Stimulated activated CD4-positive, alpha-beta T cell treated with anti-CD3 and anti-CD28 coated beads, Interleukin-2, amount 100 ng/mL, for 4 hours (primary cell): ENCODE measurements at places on chromosomes 13 and 19.

GRCh38 chr13:23608701-23609413 is 38.6 kb downstream of the TNFRSF19 start:
- no peak for DNase-seq

GRCh38 chr13:93476175-93476574 is 249.6 kb downstream of the GPC6 start:
- DNase-seq, result no peak

DNA sequence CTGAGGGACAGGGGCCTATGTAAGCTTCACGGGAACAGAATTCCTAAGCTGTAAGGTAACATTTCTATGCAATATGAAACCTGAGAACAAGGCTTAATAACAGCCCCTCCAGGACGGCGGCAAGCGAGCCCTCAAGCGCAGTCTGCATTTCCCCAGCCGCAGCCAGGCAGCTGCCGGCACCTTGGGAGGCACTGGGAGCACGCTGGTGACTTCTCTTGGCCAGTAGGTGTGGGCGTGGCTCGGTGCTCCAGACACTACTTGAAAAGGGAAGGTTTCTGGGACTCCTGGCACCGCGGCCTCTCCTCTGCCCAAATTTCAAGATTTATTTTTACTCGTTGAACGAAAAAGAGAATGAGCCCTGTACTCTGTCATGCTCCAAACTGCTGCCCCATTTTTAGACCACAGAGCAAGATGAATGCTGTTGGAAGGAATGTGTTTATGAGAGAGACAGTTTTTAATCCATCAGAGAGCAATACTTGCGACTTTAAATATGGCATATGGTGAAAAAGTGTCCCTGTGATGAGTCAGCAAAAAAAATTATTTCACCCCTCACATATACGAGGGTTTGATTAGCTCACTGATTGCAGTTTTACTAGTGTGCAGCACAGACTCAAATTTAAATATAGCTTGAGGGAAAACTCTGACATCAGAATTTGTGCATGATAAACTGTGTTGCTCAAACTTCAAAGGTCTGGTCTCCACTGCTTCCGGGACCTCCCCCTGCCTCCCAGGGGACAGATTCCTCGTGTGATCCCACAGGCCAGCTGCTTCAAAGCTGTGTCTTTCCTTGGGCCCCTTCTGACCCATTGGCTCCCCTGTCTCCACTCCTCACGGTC is 81.2 kb downstream of the COL4A2 start:
- no peak for DNase-seq

GRCh38 chr19:294946-295686 is 3.9 kb upstream of the PLPP2 start:
- DNase-seq, result peak; percentile 9

DNA sequence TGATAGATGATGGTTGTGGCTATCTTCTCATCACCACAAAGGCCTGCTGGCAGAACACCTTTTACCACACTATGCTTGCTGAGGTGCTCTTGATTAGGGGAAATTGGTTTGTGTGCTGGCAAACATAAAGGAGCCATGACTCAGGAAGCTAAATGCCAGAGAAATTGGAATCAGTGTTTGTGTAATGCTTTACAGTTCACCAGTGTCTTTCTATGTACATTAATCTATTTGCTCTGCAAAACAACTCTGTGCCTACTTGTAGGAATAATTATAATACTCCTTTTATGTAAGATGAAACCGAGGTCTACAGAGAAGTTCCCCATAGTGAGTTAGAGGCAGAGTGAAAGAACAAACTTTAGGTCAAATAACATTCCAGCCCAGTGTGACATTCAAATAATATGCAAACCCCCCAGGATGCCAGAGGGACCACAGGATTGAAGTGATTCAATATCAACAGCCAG is 390.5 kb upstream of the HTR2A start:
- DNase-seq, result no peak

DNA sequence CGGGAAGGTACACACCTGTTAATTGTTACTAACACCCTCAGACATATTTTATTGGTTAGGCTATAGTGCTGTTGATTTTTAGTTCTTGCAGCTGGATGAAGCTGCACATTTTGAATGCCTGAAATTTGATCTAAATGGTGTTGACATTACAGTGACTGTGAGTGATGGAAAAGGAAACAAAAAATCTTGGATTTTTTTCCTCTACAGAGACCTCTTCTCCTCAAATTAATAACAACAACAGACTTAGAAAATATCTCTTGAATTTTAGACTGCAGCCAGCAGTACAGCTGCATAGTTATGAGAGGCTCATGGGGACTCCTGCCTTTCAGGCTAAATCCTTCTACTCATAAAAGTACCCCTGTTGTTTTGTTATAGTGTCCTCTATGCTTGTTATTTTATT is 500.5 kb upstream of the SPRY2 start:
- DNase-seq, result no peak

GRCh38 chr19:2468596-2468995 is 7.3 kb upstream of the GADD45B start:
- no peak for DNase-seq
